ENCODE measurements at places on chromosomes 3 and 15.

DNA sequence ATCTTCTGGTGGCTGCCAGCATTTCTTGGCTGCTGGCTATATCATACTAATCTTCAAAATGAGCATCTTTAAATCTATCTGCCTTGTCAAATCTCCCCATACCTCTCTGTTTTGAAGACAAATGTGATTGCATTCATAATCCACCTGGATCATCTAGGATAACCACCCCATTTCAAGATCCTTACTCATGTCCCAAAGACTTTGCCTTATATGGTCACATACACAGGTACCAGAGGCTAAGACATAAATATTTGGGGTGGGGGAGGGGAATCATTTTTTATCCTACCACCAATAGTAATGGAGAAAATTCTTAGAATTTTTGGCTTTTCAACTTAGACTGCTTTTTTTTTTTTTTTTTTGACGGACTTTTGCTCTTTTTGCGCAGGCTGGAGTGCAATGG, 970.8 kb downstream of the PLOD2 start:
- no peak for DNase-seq

DNA sequence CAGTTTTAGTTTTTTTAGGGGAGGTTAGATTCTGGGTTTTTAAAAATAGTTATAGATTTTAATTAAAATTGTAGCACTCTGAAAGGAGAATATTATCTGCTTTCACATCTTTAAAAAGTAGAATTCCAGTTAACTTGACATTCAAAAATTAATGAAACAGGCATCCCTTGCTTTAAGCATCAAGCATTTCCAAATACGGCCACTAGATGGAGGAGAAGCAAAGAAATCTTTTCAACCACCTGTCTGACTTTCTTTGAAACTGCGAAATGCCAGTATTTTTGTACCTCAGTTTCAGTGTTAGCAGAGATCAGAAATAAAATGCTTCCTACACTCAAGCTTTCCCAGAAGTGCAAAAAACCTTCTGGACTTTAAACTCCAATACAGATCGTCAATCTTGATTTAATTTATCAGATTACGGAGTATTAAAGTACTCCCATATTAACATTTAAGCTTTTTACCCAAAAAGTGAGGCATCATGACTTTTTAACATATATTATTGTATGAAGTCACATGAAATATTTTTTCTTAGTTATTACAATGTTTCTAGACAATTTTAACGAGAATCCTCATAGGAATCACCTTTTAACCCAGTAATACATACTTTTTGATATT, 153.3 kb downstream of the P3H2 start:
- no peak for DNase-seq

- DNase-seq: no peak
These were observed 701.5 kb upstream of the GBE1 start for GRCh38 chr3:82462977-82463376.

GRCh38 chr15:27627623-27628022, 471.5 kb downstream of the OCA2 start:
- no peak for DNase-seq

- DNase-seq: no peak
These were observed 10.9 kb downstream of the KLF13 start for GRCh38 chr15:31337352-31338031.

GRCh38 chr15:71239592-71240364, 124.5 kb downstream of the THSD4 start:
- no peak for DNase-seq

- DNase-seq: no peak
These were observed 50.6 kb downstream of the SV2B start for GRCh38 chr15:91150502-91151160.

GRCh38 chr3:73727854-73728253, 103.1 kb upstream of the PDZRN3 start:
- no peak for DNase-seq

DNA sequence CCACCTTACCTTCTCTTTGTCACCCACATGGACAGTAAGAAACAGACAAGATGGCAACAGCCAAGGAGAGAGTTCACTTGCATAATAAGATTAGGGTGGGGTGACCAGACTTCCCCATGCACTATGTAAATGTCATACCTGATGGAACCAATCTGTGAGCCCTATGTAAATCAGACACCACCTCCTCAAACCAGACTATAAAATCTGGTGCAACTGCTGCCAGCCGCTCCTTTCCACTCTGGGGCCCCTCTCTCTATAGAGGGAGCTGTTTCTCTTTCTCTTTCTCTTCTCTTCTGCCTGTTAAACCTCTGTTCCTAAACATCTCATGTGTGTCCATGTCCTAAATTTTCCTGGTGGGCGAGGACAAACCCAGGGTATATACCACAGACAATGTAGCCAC, 405.5 kb upstream of the CNTN4 start:
- DNase-seq: no peak

GRCh38 chr15:75565062-75565970, 13.8 kb downstream of the PTPN9 start:
- no peak for DNase-seq

DNA sequence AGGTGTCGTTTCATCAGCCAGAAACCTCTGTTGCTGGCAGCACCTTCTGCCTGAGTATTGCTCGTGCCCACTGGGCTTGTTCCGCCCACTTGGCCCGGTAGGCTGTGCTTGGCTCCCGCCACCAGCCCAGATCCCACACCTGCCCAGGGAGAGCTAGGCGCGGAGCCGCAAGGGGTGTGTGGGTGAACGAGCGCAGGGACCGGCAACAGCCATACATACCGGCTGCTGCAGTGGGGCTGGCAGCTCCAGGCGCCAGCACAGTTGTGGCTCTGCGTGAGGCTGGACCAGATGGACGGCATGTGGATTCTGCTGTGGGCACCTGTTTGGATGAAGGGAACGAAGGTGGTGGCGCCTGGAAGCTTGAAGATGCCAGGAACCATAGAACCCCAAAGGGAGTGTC, 331.5 kb upstream of the MCTP2 start:
- no peak for DNase-seq

DNA sequence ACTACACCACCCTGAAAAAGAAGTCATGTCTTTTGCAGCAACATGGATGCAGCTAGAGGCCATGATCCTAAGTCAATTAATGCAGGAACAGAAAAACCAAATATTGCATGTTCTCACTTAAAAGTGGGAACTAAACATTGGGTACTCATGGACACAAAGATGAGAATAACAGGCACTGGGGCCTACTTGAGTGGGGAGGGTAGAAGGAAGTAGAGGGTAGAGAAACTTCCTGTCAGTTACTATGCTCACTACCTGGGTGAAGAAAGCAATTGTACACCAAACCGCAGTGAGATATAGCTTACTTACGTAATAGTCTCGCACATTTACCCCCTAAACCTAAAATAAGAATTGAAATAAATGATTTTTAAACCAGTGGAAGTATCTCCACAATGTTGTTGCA, 480.5 kb upstream of the ARRDC4 start:
- no peak for DNase-seq

- DNase-seq: no peak
These were observed 183.8 kb upstream of the KCNMB2 start for GRCh38 chr3:178352326-178353005.

GRCh38 chr3:119809249-119810017, 27.5 kb downstream of the NR1I2 start:
- DNase-seq: no peak

DNA sequence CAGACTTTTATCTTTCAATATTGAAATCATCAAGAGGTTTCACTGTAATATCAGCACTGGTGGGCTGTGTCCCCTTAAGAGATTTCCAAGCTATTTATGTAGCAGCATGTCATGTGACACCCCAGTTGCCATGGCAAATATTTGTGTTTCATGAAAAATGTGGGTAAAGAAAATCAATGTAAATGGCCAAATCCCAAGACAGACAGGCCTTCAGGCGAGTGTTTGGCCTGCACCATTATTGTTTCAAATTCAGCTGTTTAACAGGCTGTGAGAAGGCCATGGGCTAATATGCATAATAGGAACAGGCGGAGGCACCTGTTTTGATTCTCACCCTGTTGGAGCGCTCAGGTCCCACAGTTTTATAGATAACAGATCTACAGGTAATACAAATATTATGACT, 104.2 kb downstream of the IQCH start:
- no peak for DNase-seq

- no peak for DNase-seq
These were observed 253.2 kb downstream of the BBX start for GRCh38 chr3:107775974-107776373.

DNA sequence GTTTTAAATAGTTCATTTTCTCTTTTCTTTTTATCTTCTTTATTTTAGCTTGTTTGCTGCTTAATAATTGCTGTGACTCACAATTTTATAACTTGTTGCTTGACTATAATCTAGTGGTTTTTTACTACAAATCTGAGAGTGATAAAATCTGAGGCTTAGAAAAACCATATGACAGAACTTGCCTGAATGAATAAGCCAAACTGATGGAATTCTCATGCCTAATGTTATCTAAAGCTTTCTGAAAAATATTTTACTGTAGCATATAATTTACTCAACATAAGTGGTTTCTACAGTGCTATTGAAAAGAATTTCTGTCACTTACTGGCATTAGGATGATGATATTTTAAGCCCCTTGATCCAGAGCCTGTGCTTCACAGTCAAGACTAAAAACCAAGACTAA, 175.1 kb downstream of the VGLL3 start:
- no peak for DNase-seq

- DNase-seq: no peak
These were observed 39.9 kb downstream of the DENND4A start for GRCh38 chr15:65752151-65752700.

DNA sequence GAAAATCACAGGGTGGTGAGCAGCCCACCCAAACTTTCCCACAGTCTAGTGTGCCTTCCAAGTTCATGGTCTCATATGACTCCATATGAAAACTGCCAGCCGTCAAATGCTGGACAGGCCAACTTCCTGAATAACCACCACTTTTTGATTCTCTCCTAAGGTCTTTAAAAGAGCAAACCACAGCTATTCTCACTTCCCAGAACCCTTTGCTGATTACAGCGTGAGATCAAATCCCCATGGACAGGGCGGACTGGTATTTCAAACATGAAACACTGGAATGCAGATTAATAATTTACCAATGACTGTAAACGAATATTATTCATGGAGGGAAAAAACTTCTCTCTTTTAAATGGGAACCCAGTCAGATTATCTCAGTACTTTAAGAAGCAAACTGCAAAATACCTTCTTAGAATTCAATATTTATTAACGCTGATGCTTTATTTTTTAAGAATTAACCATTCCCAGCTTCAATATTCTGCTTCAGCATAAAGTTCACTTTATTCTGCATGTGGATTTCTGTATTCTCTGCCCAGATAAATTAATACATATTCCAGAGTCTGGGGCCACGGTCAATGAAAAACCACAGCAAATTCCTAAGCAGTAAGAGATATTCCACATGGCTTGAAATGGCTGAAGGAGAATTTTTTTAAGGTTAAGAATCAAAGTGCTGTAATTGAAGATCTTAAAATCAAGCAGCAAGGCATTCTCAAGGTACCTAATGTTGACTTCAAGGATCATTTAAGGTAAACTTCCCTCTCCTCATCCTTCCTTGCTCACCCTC, 42.9 kb downstream of the MYO1E start:
- DNase-seq: no peak

- DNase-seq: no peak
These were observed 28.1 kb upstream of the GHSR start for GRCh38 chr3:172476347-172476746.

DNA sequence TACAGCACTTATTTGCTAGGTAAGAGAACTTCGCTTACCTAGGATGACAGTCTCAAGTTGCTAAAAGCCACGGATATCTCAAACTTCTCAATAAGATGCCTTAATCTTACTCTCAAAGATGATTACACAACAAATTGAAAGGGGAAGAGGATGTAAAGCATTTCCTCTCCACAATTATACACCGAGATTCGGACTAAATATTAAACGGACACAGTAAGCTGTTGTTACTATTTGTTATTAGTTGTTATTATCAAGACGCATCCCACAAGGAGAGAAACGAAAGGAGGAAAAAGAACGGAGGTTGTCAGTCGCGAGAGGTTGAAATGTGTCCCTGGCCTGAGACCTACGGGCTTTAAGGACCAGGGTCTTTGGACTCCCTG, 660 bp downstream of the ZNF106 start:
- DNase-seq: no peak

- no peak for DNase-seq
These were observed 28.1 kb upstream of the SYNM start for GRCh38 chr15:99076555-99077308.

DNA sequence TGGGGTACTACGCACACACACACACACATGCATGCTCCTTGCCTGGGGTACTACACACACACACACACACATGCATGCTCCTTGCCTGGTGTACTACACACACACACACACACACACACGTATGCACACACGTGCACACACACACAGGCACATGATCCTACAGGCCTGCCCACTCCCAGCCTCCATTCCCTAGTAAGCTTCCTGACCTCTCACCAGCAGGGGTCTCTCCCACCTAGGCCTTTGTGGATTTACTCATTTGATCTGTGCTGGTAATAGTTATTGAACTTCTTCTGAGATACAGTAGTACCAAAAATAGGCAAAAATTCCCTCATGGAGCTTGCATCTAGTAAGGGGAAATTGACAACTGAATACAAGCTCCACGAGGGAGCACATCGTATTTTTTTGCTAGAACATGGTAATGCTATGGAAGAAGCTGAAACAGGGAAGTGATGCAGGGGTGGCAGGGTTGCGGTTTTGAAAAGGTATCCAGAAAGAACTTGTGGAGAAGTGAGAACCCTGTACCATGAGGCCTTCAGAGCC, 19.1 kb downstream of the TTC21A start:
- no peak for DNase-seq

- no peak for DNase-seq
These were observed 1.2 kb downstream of the SLC51A start for GRCh38 chr3:196217307-196218154.

DNA sequence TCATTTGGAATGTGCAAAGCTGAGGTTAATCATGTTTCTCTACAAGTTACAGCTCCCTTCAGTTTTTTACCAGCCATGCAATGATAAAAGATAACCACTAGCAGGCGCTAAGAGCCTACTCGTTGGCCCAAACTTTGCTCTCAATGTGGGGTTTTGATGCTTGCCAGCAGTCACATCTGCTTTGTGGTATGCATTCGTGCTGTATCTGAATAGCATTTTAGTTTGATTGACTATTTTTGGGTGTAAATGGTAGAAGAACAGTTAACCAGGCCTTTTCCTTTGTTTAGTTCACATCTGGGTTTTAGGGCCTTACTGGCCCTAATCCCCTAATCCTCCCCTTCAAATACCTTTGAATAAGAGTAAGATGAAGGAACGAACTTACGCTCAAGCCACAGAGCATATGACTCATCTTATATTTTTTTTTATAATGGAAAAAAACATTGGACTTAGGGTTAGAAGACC, 4.4 kb upstream of the CLDN11 start:
- DNase-seq: no peak

DNA sequence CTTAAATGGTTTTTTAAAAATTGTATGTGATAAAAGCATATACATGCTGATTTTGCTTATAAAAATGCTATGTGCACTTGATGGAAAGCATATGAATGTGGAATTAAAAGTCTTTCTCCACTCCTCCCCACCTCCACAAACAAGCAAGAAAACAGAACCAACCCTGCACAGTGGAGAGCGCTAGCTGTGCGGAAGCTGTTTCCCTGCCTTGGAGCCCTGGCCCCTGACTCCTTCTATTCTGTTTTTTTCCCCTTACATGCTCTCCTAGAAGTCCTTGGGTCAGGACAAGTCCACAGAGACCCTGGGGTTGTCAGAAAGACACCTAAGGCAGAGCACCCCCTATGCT, 64.2 kb downstream of the BOC start:
- DNase-seq: no peak

GRCh38 chr15:101570241-101570640, 80.7 kb upstream of the PCSK6 start:
- no peak for DNase-seq

- DNase-seq: peak; percentile 73
These were observed 2.3 kb downstream of the OCA2 start for GRCh38 chr15:28096670-28097431.
